ENCODE measurements at places on chromosomes 2 and 18.
A peak's percentile ranks its signal among the peaks of the same experiment; 100 is the strongest.

GRCh38 chr2:182761903-182762302 lies 45.8 kb downstream of the DNAJC10 start:
- no peak for DNase-seq

GRCh38 chr2:26407526-26407925 lies 5.8 kb downstream of the DRC1 start:
- no peak for DNase-seq

- no peak for DNase-seq
Measured at GRCh38 chr2:172893671-172894070, 158.0 kb downstream of the RAPGEF4 start.

GRCh38 chr2:176080540-176081375 lies 3.0 kb downstream of the EVX2 start:
- DNase-seq, result no peak

DNA sequence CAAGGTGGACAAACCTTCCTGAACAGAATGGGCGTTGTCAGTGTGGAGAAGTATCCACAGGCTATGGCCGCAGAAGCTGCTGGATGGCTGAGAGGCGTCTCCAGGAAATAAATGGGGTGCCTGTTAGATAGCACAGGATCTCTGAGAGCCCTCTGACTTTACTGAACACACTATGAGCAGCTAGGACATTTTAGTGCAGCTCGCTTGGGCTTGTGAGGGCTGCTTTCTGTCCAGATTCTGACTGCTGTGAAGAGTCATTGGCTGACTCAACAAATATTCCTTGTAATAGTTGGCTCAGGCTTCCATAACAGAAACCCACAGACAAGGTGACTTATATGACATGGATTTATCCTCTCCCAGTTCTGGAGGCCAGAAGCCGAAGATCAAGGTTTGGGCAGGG lies 100.2 kb upstream of the SNTG2 start:
- peak; percentile 6 for DNase-seq

DNA sequence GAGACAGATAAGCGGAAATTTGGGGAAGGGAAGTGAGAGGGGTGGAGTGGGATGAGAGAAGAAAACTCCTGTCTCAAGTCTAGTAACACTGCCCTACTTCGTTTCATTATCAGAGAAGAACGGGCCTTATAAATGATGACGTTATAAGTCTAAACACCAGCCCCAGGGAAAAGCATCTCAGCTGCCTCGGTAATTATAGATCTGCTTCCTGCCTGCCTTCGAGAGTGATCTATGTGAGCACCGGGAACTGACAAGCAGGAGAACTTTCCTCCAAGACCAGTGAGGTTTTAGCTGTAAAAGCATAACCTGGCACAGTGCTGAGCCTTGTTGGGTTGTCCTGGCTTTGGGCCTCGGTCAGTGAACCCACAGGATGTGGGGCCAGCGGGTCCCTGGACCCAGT lies 227.9 kb upstream of the SIX2 start:
- DNase-seq, result peak; percentile 13

DNA sequence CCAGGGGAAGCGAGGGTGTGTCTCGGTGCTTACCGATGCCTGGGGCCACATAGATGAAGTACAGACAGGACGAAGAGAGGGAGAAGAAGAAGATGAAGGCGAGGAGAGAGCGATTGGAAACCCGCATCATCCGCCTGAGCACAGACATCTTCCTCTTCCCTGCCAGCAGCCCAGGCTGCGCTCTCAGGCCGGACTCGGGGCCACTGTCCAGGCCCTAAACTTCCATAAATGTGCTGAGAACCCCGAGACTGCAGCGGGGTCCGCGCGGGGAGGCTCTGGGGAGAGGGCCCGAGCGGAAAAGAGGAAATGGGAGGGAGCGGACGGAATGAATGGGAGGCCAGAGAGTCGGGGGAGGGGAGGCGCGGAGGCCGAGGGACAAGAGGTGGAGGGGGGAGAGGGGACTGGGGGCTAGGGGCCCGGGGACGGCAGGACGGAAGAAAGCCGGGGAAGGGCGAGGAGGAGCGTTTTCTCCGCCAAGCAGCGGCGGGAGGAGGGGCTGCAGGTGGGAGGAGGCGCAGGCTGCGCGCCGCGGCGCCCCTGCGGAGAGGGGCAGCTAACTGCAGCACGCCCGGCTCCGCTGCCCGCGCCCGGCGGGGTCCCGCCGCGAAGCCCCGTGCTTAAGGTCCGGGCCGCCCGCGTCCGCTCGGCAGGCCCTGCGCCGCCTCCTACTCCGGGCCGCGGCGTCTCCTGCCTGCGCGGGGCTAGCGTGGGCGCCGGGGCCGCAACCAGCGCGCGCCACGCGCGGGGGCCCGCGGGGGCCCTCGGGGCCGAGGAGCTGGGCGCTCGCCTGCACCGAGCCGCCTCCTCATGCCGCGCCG lies at the start of gene B4GALT6:
Gene B4GALT6, minus strand, starts transcription at position 303 of the 818 bp plus-strand sequence. Its CDS starts 155 bp downstream, at position 148.
- no peak for DNase-seq

Data from fibroblast of upper back skin (primary cell).